ENCODE measurements at places on chromosomes 2 and 18.

GRCh38 chr2:209322905-209323512 lies 100.8 kb upstream of the MAP2 start:
- no peak for DNase-seq

DNA sequence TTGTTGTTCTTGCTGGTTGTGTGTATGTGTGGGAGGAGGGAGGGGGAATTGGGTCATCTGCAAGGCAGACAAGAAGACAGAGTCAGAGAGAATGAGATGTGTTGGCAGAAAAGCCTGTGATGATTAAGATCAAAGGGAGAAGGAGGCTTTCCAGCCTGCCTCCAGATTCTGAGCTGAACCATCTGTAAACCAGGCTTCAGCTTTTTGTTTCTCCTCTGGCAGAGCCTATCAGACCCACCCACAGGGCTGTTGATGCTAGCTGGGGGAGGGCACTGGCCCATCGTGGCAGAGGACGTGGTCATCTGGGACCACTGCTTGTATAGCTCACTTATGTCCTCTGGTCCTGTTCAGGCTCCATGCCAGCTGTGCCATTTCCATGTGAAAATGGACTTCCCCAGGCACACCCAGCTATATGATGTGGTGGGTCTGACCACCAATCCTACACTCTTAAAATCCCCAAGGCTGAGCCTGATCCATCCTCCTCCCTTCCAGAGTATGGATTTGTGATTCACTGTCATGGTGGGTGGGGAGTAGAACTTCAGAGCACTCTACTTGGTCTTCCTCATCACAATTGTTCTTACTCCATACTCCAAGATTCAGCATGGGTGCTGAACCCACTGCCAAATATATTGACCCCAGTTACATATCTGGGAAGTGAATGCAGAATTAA lies 27.8 kb upstream of the COL6A3 start:
- DNase-seq = no peak

DNA sequence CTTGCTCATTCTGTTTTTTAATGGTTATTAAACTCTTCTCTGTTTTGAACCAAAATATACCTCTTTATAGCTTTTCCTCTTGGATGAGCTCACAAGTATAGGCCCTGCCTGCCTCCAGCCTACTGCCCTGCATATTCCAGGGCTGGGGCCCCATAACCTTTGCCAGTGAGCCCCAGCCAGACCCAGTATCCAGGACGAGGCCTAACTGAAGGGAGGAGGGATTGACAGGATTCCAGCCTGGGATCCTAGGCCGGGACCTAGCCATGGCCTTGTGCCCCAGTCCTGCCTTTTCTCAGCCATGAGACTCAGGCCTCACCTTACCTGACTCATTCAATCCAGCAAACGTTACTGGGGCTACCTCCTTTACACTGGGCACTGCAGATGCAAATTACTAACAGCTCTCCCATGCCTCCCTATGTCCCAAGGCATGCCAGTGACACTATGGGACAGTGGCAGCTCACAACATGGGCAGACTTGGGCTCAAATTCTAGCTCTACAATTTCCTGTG lies 159.2 kb downstream of the DDX1 start:
- no peak for DNase-seq

DNA sequence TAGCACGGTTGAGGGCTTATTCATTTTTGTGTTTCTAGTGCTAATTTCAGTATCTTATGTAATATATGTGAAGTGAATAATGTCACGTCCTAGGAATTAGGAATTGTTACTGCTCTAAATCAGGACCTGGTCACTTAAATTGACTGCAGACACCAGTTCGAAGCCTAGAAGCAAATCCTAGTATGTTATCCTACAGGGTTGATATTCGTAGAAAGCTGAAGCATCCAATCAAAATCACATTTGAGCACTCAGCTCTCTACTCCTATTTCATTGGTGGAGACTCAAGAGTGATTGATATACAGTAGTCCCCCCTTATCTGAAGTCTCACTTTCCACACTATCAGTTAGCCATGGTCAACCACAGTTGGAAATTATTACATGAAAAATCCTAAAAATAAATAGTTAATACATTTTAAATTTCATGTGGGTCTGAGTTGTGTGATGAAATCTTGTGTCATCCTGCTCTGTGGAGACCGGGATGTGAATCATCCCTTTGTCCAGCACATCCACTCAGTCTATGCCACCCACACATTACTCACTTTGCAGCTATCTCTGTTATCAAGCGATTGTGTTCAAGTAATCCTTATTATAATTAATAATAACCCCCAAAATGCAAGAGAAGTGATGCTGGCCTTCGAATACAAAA lies 35.2 kb upstream of the SCN9A start:
- DNase-seq = no peak

- no peak for DNase-seq
Observed at GRCh38 chr2:44570271-44570670, 208.5 kb downstream of the CAMKMT start.

DNA sequence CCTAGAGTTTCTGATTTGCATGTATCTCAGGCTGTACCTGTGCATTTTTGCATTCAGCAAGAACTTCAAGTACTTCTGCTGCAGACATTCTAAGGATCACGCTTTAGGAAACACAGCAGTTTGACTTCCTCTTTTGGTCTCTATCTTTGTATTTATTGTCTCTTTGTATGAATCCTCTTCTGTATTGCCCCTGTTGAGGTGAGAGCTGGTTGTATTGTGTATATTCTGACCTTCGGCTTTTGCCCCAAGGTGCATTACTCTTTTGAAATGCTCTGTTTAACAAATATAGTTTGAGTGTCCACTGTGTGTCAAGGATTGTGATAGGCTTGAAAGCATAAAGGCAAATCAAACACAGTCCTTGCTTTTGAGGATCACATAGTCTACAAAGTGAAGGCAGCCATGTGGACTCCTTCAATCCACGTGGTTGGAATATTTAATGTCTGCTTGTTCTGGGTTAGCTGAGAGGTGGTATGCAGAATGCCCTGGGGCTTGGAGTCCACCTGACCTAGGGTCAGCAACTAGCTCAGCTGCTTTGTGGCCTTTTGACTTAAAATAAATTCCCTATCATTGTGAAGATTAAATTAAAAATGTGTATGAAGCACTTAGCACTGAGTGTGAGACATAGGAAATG lies 108.1 kb downstream of the LYPD6 start:
- no peak for DNase-seq

GRCh38 chr2:13030606-13031005 lies 313.9 kb downstream of the TRIB2 start:
- DNase-seq = no peak

All from GM06990 (cell line).